IPS DF 19.7 (cell line): ENCODE measurements at places on chromosomes 5 and 9.

DNA sequence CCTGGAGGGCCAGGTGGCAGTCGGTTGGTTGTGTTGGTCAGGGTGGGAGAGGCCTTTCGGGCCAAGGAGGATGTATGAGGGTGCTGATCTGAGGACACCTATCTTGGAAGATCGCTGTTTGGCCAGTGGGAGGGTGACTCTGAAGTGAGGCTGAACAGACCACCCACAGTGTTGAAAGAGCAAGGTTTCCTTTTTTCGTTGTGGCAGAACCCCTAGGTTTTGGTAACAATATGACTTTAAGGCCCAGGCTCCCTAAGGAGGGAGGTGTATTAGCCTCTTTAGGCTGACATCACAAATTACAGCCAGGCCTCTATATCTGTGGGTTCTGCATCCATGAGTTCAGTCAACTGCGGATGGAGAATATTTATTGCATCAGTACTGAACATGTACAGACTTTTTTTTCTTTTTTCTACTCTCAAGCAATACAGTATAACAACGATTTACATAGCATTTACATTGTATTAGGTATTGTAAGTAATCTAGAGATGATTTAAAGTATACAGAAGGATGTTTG lies 86.1 kb downstream of the ARHGAP26 start:
- no peak for DNase-seq

DNA sequence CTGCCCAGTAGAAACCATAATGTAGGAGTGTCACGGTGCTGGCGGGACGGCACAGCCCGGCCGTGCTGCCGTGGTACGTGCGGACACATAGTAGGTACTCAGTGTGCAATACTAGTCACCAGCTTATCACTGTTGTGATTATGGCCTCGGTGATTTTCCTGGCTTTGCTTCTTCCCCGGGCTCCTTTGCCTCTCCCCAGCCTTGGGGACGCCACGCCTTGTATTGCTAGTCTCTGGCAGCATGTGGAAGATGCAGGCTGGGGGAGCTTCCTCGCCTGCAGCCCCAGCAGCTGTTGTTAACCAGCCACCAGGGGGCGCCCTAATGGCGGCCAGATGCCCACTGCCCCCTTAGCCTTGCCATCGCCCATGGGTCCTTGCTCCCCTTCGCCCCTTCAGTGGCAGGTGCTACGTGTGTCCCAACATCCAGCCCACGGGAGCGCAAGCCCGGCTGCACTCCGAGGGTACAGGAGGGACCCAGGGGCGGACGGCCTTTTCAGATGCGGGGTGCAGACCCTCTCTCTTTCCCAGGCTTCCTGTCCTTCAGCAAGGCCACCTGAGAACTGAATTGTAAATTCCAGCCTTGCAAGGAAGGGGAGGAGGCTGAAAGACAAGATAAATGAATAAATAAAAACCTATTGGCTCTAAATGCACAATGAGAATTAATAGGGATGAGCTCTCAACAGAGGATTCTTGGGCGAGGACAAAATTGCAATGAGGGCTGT lies 8.0 kb downstream of the NTNG2 start:
- DNase-seq: no peak

GRCh38 chr5:43643750-43644149 lies 40.8 kb downstream of the NNT start:
- DNase-seq: no peak

GRCh38 chr5:54680998-54681397 lies 163.4 kb downstream of the SNX18 start:
- DNase-seq: no peak

DNA sequence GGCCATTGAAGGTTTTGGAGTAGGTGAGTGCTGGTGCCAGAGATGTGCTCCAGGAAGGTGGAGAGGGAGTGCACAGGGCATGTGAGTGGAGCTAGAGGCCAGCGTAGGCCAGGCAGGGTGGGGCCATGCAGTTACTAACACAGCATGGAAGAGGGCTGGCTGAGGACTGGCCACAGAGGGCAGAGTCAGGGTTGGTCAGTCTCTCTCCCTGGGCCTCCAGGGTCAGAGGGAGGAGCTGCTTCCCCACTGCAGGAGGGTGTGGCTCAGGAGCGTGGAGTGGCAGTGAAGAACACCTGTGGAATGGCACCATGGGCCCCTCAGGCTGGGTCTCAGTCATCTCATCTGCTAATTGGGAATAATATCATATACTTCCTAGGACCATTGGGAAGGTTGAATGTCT lies 167.7 kb downstream of the MACROH2A1 start:
- DNase-seq: no peak

GRCh38 chr5:40680741-40681362 lies 1.1 kb downstream of the PTGER4 start:
- DNase-seq: no peak

- no peak for DNase-seq
Measured at GRCh38 chr5:142686210-142686734, 382 bp upstream of the FGF1 start.

DNA sequence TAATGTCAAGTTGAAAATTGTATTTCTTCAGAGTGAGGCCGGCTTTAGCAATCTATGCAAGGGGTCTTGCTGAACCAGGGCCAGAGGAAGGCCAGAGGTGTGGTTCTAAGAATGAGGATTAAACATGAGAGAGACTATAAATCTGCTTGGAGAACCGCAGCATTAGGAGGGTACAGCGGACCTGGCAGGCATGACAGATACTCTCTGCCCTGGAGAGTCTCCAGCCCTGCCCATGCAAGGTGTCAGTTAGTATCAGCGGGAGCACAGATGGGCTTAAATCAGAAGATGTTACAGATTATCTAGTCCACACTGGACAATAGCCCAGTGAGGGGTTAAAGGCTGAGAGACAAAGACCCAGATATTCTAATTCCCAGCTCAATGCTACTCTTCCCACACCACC lies 11.5 kb upstream of the GPX3 start:
- no peak for DNase-seq

- no peak for DNase-seq
Measured at GRCh38 chr9:95511952-95512708, 4.6 kb downstream of the PTCH1 start.

DNA sequence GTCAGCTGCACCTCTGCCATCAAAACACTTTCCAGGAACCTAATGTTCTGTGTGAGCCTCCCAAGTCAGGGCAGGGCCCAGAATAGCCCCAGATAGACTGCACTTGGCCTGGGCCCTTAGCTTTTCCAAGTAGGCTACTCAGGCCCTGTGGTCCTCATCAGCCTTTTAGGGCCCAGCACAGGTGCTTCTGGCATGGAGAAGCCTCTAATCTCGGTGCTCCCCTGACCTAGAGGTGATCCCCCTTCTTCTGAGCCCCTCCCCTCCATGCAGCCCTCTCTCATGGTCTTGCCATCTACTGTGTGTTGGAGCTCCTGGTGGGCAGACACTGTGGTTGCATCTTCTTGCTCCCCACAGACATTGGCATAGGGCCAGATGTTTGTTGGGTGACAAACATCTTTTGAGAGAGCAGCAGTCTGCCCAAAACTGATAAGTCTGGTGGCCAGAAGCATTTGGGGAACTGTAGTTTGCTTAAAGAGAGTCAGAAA lies 28.1 kb downstream of the FRMPD1 start:
- no peak for DNase-seq

DNA sequence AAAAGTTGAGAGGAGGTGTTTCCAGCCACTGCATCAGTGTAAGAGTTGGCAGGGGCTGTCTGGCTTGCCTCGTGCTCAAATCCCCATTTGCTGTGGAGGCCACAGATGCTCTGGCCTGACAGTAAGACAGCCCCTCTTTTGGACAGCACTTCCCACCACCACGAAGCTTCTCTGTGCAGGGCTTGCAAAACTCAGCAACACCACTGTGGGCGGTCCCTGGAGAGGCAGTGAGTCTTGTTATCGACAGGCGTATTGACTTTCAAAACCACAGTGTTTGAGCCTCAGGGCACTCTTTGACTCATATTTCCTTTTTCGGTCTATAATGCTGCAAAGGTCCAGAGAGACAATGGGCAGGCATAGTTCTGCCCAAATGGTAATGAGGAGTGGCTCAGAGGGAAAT lies 539.5 kb downstream of the EBF1 start:
- DNase-seq: no peak

- DNase-seq: no peak
Measured at GRCh38 chr9:135949501-135950134, 11.6 kb downstream of the UBAC1 start.

GRCh38 chr5:27062451-27062850 lies 24.1 kb upstream of the CDH9 start:
- no peak for DNase-seq

DNA sequence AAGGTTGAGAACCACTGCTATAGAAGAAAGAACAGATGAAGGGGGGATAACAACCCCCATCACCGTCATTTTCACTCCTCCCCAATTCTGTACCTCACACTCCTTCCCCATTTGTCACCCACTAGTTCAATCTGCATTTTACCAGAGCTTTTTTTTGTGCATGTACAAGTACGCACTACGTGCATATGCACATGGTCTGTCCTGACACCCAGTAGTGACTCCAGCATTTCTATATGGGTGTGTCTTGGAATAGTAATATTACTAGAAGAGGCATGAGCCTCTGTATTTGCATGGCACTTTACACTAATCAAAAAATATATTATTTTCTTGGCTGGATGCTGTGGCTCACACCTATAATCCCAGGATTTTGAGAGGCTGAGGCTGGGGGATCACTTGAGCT lies 38.7 kb downstream of the NIM1K start:
- no peak for DNase-seq

DNA sequence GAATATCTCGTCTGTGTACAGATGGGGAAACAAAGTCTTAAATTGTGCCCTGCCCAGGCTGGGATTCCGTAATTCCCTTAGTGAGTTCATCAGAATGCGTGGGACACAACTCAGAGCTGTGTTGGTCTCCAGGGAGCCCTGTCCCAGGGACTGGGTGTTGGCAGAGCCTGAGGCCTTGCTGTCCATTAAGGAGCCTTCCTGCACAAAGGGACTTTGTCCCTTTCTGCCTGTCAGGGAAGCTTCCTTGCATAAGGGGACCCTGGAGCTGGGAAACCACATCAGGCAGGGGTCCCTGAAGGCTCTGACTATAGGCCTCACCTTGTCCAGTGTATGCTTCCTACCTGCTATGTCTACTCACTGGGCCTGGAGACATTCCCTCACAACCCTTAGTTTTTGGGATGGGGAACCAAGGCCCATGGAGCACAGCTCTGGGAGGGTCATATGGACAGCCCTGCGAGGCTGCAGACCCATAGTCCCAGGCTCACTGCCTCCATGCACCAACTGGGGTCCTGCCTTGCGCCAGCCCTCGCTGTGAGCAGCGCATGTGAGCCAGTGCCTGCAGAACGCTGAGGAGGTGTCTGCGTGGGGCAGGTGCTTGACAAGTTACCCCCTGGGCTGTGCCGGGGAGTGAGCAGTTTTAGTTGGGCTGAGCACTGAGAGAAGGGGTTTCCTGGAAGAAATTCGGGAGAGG lies 1.6 kb downstream of the CARD19 start:
- no peak for DNase-seq

GRCh38 chr5:139422307-139422893 lies 16.9 kb downstream of the DNAJC18 start:
- DNase-seq: peak; percentile 40

DNA sequence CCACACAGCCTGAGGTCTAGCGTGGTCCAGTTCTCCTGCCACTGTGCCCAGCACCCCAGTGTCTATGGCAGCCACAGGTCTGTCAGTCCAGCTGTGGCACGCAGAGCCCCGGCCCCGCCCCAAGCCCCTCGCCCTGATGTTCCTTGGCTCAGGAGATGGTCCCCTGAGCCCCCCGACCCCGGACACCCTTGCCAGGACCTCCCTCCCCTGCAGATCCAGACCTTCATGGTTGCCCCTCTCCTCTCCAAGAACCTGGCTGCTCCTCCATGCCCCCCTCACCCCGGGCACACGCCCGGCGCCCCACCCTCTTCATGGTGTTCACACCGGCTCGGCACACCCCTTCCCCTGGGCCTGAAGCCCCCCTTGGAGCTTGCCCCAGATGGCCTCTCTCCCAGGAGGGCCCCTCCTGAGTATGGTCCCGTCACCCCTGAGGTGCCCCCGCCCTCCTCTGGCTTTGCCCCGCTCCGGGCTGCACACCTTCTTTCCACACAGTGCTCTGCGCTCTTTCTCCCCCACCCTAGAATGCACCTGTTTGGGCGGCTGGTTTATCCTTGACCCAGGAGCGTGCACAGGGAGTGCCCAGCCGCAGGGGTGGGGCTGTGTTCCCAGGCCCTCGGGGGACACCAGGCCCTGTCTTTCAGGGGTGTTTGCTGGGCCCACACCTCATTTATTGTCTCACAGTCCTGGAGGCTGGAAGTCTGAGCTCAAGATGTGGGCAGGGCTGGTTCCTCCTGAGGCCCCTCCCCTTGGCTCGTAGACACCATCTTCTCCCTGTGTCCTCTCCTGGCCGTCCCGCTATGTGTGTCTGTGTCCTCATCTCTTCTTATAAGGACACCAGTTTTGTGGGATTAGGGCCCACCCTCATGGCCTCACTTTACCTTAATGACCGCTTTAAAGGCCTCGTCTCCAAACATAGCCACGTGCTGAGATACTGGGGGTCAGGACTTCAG lies 37.6 kb downstream of the KCNT1 start:
- no peak for DNase-seq

- DNase-seq: no peak
Measured at GRCh38 chr5:10704949-10705621, 55.9 kb downstream of the DAP start.

- no peak for DNase-seq
Measured at GRCh38 chr5:64190562-64191306, 25.1 kb downstream of the RNF180 start.

DNA sequence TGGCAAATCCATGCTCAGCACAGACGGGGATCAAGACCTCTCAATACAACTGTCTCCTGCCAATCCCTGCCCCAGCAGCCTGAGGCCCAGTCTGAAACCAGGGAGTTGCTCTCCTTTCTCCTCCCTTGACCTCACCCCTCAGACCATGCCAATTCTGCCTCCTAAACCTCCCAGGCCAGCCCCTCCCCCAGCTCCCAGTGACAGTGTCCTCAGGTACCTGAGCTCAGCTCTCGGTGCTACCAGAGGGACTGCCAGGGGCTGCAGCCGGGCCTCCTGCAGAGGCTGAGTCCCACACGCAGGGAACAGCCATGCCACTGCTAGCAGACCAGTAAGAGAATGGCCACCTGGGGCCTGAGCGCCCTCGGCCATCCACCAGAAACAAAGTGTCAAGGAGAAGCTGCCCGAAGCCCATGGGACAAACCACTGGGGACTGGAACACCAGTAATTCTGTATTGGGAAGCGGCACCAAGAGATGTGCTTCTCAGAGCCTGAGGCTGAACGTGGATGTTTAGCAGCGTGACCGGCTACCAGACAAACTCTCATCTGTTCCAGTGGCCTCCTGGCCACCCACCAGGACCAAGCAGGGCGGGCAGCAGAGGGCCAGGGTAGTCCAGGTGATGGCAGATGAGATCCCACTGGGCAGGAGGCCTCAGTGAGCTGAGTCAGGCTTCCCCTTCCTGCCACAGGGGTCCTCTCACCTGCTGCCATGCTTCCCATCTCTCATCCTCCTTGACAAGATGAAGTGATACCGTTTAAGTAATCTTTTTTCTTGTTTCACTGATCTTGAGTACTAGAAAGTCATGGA lies 557 bp upstream of the IL3 start:
- no peak for DNase-seq

- no peak for DNase-seq
Measured at GRCh38 chr9:114107286-114108001, 8.4 kb upstream of the KIF12 start.

- DNase-seq: no peak
Measured at GRCh38 chr9:23658376-23659258, 167.4 kb downstream of the ELAVL2 start.

- no peak for DNase-seq
Measured at GRCh38 chr5:106728208-106728607, 942.5 kb downstream of the EFNA5 start.
